ENCODE measurements at places on chromosomes 12 and 14. TPM values are rescaled to one million over a fixed set of nuclear protein-coding genes. Genes with fewer than 3 reads are reported as not detected.

DNA sequence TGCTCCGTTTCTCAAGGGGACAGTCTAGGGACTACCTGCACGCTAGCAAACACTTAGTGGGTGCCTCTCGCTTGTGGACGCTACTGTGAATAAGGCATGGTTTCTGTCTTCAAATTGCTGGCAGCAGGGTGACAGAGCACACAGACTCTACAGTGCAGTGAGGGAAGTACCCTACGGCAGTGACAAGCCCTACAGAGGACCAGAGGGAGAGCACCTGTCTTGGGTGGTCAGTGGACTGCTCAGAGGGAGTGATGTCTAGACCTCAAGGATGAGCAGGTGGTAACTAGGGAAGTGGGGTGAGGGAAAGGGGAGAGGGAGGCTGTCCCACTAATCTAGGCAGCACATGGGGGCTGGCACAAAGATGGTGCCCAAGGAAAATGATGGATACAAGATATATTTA is 160.5 kb downstream of the RBM19 start:
- no peak for DNase-seq

DNA sequence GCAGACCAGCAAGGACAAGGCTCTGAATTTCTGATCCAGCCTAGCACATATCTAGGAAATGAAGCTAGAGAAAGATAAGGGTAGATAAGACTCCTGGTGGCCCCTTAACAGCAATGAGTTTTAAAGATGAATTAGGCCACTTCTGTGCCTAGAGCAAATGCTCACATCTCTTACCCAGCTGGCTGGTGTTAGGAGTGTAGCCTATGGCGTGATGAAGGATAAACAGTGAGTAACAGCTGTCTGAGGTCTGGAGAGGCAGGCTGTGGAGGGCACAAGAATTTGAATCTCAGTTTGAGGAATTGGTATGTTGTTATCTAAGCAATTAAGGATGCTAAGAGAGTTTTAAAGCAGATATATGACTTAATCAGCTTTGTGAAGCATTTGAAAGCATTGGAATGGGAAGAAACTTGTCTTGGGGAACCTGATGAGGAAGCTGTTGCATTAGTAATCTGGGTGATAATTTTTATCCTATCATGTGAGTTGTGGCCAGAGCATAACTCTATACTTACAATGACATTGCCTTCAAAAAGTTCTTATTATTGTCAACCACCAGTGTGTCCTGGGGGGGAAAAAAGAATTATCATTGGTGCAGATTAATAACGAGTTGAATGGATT is 161.8 kb downstream of the SRGAP1 start:
- peak; percentile 65 for DNase-seq

GRCh38 chr12:2185751-2186341 is 133.1 kb downstream of the CACNA1C start:
- DNase-seq = no peak

DNA sequence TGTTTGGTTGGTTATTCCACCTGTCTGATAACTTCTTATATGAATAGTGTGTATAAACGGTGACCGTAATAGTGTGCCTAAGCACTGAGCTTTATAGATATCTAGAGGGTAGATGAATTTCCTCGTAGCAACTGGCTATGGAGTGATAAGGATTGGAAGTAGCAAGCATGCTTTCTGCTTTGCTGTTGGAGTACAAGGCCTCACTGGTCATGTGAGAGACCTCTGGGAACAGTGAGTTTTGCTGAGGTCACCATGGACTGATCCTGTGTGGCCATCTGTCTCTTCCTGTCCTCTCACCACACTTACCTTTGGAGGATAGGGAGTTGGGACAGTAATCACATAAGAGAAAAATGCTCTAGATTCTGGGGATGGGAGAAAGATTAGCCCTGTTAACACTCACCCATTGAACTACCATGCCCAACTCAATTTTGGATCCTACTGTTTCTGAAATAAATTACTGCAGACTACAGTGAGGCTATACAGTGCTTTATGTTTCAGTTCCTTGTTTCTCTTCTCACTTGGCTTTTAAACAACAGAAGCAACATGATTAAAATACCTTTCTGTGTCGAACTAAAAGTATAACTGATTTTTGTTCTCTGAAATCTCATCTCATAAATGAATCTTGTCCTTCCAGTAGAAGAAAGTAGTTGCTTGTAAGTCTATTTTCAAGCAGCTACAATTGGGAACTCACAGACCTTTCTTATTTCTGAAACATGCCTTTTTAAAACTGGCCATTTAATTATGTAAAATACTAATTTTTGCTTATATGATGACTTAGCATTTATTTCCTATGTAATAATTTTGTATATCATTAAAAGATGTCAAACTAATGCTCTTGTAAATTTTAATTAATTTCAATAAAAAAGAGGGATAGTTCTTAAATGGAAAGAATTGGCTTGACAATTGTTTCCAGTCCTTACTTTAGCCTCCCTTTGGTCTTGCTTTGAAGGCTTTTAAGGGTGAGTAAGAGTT is 8.3 kb downstream of the TMX1 start:
- DNase-seq = no peak

- no peak for DNase-seq
Observed at GRCh38 chr14:103099081-103099732, 4.7 kb downstream of the EXOC3L4 start.

The NFATC4 gene
- 0.44 TPM for total RNA-seq

The CCDC38 gene
- not detected for total RNA-seq

The TGM1 gene
- total RNA-seq = 0.05 TPM

The PLD4 gene
- total RNA-seq = not detected

The WNT1 gene
- not detected for total RNA-seq

The OR4N5 gene
- not detected for total RNA-seq

All from M059J (cell line).